Heart right ventricle (tissue), 16 donors: ENCODE measurements at places on chromosomes 13 and 19. TPM values are rescaled to one million over a fixed set of nuclear protein-coding genes. Genes with fewer than 3 reads are reported as not detected.
A peak's percentile ranks its signal among the peaks of the same experiment; 100 is the strongest.

Gene PRR36
- total RNA-seq, result not detected

Gene KLK3
- not detected for total RNA-seq

Gene GRK1
- total RNA-seq, result 0.14 TPM

Gene RFX1
- 14.5 TPM for total RNA-seq

Gene CD70
- total RNA-seq, result not detected

Gene MYO9B
- 36.7 TPM for total RNA-seq

Gene LGI4
- total RNA-seq, result 6.0 TPM

Gene CRX
- total RNA-seq, result not detected

Gene LGALS14
- not detected for total RNA-seq

Gene RUBCNL
- total RNA-seq, result 0.76 TPM

Gene BLVRB
- total RNA-seq, result 108 TPM

Gene C19orf33
- 4.6 TPM for total RNA-seq

Gene SKA3
- 0.10 TPM for total RNA-seq

Gene ONECUT3
- total RNA-seq, result not detected

Gene IL12RB1
- 0.33 TPM for total RNA-seq

Gene KLK6
- total RNA-seq, result not detected

Gene ACP5
- 1.1 TPM for total RNA-seq

GRCh38 chr19:42074513-42075363 lies 1.2 kb upstream of the ZNF574 start:
- H3K27me3 ChIP-seq, result no peaks in the 10 kb centered on the region
- peak overlapping the region; percentile 93 for H3K4me3 ChIP-seq
- peaks cover 26% of the 10 kb centered on the region for H3K4me1 ChIP-seq
- no peaks in the 10 kb centered on the region for H3K36me3 ChIP-seq
- H3K27ac ChIP-seq, result peak overlapping the region; percentile 98

DNA sequence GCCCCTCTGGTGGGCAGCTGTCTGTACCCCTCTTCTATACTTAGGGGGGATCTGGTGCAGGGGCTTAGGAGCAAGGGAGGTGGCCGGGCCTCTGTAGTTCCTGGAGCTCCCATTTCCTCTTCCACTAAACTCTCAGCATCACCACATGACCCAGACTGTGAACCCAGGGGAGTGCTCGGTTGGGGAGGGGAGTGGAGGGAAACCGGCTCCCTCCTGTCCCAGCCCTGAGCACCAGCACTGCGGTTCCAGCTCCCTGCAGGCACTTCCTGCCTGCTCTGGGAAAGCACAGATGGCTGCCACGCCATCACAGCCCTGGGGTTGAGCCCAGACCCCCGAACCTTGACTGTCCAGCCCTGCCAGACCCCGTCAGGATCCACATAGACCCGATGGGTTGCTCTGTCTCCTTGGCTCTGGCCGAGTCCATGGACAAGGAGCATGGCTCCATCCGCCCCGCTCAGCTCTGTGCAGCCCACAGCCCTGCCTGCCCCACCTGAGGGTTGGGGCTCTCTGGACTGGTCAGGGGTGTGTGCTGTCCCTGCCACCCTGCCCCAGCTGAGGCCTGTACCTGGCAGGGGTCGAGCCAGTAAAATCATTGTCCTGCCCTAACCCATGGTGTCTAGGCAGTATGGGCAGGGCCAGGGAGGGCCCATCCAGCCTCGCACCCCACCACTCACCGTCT lies 36.0 kb upstream of the SLC7A10 start:
- H3K36me3 ChIP-seq, result no peaks in the 10 kb centered on the region
- no peaks in the 10 kb centered on the region for H3K4me1 ChIP-seq
- H3K27ac ChIP-seq, result no peak overlapping the region
- no peaks in the 10 kb centered on the region for H3K27me3 ChIP-seq

DNA sequence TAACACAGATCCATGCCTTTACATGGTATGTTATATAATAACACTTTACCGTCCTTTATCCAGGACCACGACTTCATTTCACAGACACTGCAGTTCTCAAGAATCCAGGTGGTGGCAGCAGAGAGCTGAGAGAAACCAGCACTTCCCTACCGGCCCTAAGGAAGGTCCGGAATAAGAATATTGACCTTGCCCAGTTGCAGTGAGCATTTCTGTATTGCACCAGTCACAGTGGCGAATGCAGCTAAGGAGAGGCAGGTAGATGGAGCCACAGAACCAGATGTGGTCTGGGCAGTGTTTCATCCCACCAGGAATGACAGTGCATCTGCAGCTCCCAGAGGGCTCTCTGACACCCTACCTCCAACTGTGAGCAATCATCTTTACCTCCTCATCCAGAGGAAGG lies 44.6 kb downstream of the ZNF787 start:
- H3K36me3 ChIP-seq, result no peaks in the 10 kb centered on the region
- DNase-seq, result peak; percentile 60
- no peak overlapping the region for H3K27ac ChIP-seq

GRCh38 chr19:32174386-32175113 lies 170.9 kb upstream of the ZNF507 start:
- no peaks in the 10 kb centered on the region for H3K27me3 ChIP-seq
- no peak for DNase-seq
- H3K36me3 ChIP-seq, result no peaks in the 10 kb centered on the region
- no peak overlapping the region for H3K4me3 ChIP-seq

- H3K27me3 ChIP-seq, result no peaks in the 10 kb centered on the region
- no peak overlapping the region for H3K27ac ChIP-seq
- DNase-seq, result no peak
- H3K36me3 ChIP-seq, result no peaks in the 10 kb centered on the region
- H3K4me3 ChIP-seq, result no peak overlapping the region
- peaks cover 5% of the 10 kb centered on the region for H3K4me1 ChIP-seq
Measured at GRCh38 chr13:51269039-51269438, 46.8 kb downstream of the FAM124A start.

DNA sequence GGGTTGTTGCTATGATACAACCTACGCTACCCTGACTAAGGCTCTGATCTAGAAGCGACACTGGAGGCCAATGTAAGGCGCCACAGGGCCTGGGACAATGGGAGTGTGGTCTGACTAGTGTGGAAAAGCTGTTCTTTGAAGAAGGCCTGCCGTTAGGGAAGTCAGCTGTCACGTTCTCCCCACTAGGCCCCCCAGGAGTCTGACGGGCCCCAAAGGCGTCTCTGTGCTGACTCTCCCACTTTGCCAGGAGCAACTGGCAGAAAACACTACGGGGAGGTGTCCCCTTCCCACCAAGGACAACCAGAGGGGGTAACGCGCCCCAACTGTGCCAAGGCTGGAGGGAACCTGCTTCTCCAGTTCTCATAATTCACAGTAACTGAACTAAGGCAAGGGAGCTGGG lies 25.3 kb upstream of the EIF3G start:
- no peak overlapping the region for H3K4me3 ChIP-seq
- no peaks in the 10 kb centered on the region for H3K4me1 ChIP-seq
- DNase-seq, result no peak
- H3K27ac ChIP-seq, result no peak overlapping the region

- H3K36me3 ChIP-seq, result no peaks in the 10 kb centered on the region
- H3K4me3 ChIP-seq, result peak overlapping the region; percentile 64
- H3K27me3 ChIP-seq, result peaks cover 7% of the 10 kb centered on the region
- peaks cover 13% of the 10 kb centered on the region for H3K4me1 ChIP-seq
Measured at GRCh38 chr13:112943309-112944125, 25.5 kb upstream of the MCF2L start.

GRCh38 chr13:30044932-30045331 lies 194.5 kb upstream of the UBL3 start:
- DNase-seq, result no peak
- H3K4me1 ChIP-seq, result peaks cover 3% of the 10 kb centered on the region
- peaks cover 12% of the 10 kb centered on the region for H3K27me3 ChIP-seq
- no peak overlapping the region for H3K4me3 ChIP-seq
- H3K27ac ChIP-seq, result no peak overlapping the region
- H3K36me3 ChIP-seq, result no peaks in the 10 kb centered on the region

GRCh38 chr13:59603646-59604045 lies 560.1 kb downstream of the DIAPH3 start:
- H3K27me3 ChIP-seq, result no peaks in the 10 kb centered on the region
- no peak for DNase-seq
- no peaks in the 10 kb centered on the region for H3K4me1 ChIP-seq
- no peaks in the 10 kb centered on the region for H3K36me3 ChIP-seq

- H3K27ac ChIP-seq, result peak overlapping the region; percentile 99
- H3K4me1 ChIP-seq, result peaks cover 9% of the 10 kb centered on the region
- no peaks in the 10 kb centered on the region for H3K36me3 ChIP-seq
- peak; percentile 80 for DNase-seq
- H3K4me3 ChIP-seq, result peak overlapping the region; percentile 79
- H3K27me3 ChIP-seq, result no peaks in the 10 kb centered on the region
Measured at GRCh38 chr19:32404933-32405430, 588 bp upstream of the DPY19L3 start.

GRCh38 chr19:16927883-16928282 lies 39.1 kb downstream of the F2RL3 start:
- DNase-seq, result no peak
- no peaks in the 10 kb centered on the region for H3K4me1 ChIP-seq
- no peaks in the 10 kb centered on the region for H3K27me3 ChIP-seq
- H3K36me3 ChIP-seq, result no peaks in the 10 kb centered on the region

DNA sequence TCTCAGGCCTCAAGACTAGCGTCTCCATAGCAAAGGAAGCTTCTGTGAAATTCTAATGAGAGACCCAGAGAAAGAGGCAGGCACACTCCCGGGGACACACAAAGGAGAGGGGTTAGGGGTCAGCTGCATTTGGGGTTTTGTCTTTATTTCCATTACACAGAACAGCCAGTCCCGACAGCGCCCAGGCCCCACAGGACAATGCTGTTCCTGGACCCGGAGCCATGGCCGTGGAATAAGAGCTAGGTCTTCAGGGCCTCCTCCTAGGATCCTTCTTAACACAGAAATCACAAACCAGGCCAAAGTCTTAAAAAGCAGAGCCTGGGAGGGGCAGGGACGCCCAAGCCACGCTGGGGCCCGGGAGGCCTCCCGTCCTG lies 22.8 kb downstream of the KCTD15 start:
- peak overlapping the region; percentile 72 for H3K4me3 ChIP-seq
- peaks cover 36% of the 10 kb centered on the region for H3K4me1 ChIP-seq
- peak overlapping the region; percentile 84 for H3K27ac ChIP-seq
- H3K36me3 ChIP-seq, result peaks cover 4% of the 10 kb centered on the region
- no peak for DNase-seq

DNA sequence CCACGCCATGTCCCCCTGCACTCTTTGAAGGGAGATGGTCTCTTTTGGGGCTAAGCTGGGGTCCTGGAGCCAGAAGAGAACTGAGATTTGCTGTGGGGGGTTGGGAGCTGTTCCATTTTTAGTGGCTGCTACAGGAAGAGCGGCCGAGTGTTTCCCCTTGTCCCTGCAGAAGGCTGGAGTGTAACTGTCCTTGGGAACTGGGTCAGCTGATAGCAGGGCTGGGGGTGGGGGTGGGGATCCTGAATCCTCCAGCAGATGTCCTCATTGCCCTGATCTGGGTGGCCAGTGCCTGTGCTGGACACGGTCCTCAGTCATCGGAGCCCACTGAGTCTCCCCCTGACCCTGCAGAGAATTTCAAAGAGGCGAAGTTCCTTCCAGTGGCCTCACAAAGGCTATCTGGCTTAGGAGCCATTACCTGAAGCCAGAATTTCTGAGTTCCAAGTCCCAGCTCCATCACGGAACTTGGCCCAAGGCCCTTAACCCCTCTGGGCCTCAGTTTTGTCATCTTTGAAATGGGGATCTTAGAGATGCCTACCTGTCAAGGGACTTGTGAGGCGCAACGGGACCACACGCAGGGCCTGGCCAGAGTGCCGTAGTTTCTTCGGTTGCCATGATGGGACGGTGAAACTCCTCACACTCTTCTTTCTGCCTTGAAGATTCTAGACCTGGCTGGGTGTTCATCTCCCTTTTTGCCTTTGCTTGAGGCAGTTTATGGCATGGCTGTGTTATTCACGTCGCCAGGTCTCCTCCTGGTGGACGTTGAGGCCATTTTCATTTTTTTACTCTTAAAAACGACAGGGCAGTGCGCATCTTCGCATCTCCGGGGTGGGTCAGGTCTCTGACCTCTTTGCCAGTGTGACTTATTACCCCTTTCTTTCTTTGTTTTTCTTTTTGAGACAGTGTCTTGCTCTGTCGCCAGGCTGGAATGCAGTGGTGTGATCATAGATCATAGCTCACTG lies 51.9 kb downstream of the DNM2 start:
- peak; percentile 66 for DNase-seq
- peaks cover 59% of the 10 kb centered on the region for H3K4me1 ChIP-seq
- H3K27ac ChIP-seq, result peak overlapping the region; percentile 86
- no peaks in the 10 kb centered on the region for H3K36me3 ChIP-seq

DNA sequence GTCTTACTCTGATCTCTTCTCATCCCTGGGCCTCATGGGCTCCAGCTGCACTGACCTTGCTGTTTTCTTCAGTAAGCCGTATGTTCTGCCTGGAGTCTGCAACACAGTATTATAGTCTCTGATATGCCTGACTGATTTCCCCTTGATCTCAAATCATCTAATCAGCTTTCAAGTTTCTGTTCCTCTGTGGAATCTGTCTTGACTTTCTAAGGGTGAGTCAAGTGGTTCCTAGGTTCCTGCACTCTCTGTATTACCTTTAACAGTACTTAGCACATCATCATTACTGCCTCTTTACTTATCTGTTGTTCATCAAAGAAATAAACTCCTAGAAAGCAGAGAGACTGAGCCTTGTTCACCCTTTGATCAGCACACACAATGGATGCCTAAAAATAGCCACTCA lies 350.7 kb downstream of the LMO7 start:
- H3K4me1 ChIP-seq, result no peaks in the 10 kb centered on the region
- no peak overlapping the region for H3K4me3 ChIP-seq
- H3K27me3 ChIP-seq, result no peaks in the 10 kb centered on the region
- no peaks in the 10 kb centered on the region for H3K36me3 ChIP-seq
